Liver (tissue), 10 donors: ENCODE measurements at places on chromosomes 16 and 17. TPM values are rescaled to one million over a fixed set of nuclear protein-coding genes. Genes with fewer than 3 reads are reported as not detected.
A peak's percentile ranks its signal among the peaks of the same experiment; 100 is the strongest.

DNA sequence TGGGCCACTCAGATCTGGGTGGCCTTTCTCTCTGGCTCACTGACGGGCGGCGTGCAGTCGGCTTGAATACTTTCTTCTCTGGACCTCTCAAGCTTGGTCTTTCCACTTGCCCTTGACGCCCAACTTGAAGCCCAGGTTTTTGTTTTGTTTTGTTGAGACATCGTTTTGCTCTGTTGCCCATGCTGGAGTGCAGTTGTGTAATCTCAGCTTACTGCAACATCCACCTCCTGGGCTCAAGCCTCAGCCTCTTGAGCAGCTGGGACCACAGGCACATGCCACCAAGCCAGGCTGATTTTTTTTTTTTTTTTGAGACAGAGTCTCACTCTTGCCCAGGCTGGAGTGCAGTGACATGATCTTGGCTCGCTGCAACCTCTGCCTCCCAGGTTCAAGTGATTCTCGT lies 22.7 kb upstream of the KIF19 start:
- DNase-seq, result no peak
- no peaks in the 10 kb centered on the region for H3K27me3 ChIP-seq
- no peaks in the 10 kb centered on the region for H3K4me1 ChIP-seq

DNA sequence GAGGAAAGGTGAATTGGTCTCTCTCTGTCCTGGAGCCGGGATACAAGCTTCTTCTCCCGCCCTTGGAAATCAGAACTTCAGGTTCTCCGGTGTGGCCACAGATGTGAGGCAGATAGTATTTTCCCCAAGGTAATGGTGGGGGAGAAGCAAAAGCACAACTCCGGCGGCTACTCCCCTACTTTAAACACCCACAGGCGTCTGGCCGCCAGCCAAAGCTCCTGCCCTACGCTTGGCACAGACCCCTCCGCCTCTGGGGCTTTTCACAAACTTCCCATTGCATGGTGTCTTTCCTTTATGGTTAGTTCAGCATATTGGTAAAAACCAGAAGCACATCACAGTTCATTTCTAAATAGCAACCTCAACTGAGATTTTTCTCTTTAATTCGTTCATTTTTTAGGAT lies 39.4 kb upstream of the B4GALNT2 start:
- no peak for DNase-seq
- H3K27me3 ChIP-seq, result no peaks in the 10 kb centered on the region
- H3K27ac ChIP-seq, result no peak overlapping the region
- no peaks in the 10 kb centered on the region for H3K4me1 ChIP-seq

GRCh38 chr16:10150906-10151305 lies 31.3 kb downstream of the GRIN2A start:
- no peak overlapping the region for H3K27ac ChIP-seq
- H3K4me1 ChIP-seq, result no peaks in the 10 kb centered on the region
- no peaks in the 10 kb centered on the region for H3K27me3 ChIP-seq
- no peaks in the 10 kb centered on the region for H3K36me3 ChIP-seq

- DNase-seq, result no peak
- H3K4me3 ChIP-seq, result peak overlapping the region; percentile 95
- H3K4me1 ChIP-seq, result peaks cover 24% of the 10 kb centered on the region
- peaks cover 15% of the 10 kb centered on the region for H3K36me3 ChIP-seq
- H3K27ac ChIP-seq, result peak overlapping the region; percentile 99
Measured at GRCh38 chr16:2777903-2778629, 986 bp upstream of the ELOB start.

- H3K27me3 ChIP-seq, result no peaks in the 10 kb centered on the region
- H3K4me3 ChIP-seq, result peak overlapping the region; percentile 57
- H3K36me3 ChIP-seq, result no peaks in the 10 kb centered on the region
- peaks cover 8% of the 10 kb centered on the region for H3K4me1 ChIP-seq
- no peak for DNase-seq
Measured at GRCh38 chr17:21510686-21511362, 134.7 kb downstream of the KCNJ12 start.

DNA sequence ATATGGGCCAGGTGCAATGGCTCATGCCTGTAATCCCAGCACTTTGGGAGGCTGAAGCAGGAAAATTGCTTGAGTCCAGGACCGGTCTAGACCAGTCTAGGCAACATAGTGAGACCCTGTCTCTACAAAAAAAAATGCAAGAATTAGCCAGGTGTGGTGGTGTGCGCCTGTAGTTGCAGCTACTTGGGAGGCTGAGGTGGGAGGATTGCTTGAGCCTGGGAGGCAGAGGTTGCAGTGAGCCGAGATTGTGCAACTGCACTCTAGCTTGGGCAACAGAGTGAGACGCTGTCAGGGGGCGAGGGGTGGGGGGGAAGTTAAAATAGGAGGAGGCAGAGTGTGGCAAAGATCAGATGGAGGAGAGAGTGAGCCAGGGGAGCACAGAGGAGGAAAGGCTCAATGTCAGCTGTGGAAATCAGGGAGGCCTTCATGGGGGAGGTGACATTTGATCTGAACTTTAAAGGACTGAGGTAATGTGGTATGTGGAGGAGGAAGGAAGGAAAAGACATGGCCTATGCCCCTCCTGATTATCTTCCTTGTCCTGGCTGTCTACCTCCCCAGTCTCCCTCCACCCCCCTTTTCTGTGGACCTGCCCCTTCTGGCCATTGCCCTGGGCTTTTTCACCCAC lies 4.7 kb upstream of the GOT2 start:
- no peaks in the 10 kb centered on the region for H3K36me3 ChIP-seq
- no peak for DNase-seq
- H3K4me3 ChIP-seq, result no peak overlapping the region
- no peaks in the 10 kb centered on the region for H3K27me3 ChIP-seq
- peaks cover 3% of the 10 kb centered on the region for H3K4me1 ChIP-seq

- no peak overlapping the region for H3K27ac ChIP-seq
- H3K4me3 ChIP-seq, result no peak overlapping the region
- no peak for DNase-seq
- no peaks in the 10 kb centered on the region for H3K36me3 ChIP-seq
Measured at GRCh38 chr17:45129426-45129939, 2.8 kb downstream of the PLCD3 start.

Gene CLDN7
- 20.2 TPM for total RNA-seq

- no peaks in the 10 kb centered on the region for H3K36me3 ChIP-seq
- H3K27me3 ChIP-seq, result no peaks in the 10 kb centered on the region
- DNase-seq, result no peak
- peak overlapping the region; percentile 55 for H3K4me3 ChIP-seq
Measured at GRCh38 chr17:62652251-62653001, 25.0 kb downstream of the MRC2 start.

Gene SULT1A4
- total RNA-seq, result 4.1 TPM

DNA sequence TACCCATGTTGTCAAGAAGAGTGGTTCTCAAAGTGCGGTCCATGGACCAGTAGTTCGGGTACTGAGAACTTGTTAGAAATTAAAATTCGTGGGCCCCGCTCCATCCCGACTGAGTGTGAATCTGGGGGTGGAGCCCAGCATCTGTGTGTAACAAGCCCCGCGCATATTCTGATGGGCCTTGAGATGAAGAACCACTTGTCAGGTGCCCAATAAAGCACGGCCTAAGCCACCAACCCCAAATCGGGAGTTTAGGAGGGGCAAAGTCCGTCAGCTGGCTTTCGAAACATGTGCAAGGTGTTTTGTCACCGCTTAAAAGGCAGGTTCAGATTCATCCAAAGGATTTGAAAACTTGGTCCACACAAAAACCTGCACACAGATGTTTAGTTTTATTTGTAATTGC lies 29.5 kb downstream of the PSMD12 start:
- H3K27ac ChIP-seq, result no peak overlapping the region
- no peak overlapping the region for H3K4me3 ChIP-seq
- peaks cover 19% of the 10 kb centered on the region for H3K36me3 ChIP-seq
- no peak for DNase-seq

DNA sequence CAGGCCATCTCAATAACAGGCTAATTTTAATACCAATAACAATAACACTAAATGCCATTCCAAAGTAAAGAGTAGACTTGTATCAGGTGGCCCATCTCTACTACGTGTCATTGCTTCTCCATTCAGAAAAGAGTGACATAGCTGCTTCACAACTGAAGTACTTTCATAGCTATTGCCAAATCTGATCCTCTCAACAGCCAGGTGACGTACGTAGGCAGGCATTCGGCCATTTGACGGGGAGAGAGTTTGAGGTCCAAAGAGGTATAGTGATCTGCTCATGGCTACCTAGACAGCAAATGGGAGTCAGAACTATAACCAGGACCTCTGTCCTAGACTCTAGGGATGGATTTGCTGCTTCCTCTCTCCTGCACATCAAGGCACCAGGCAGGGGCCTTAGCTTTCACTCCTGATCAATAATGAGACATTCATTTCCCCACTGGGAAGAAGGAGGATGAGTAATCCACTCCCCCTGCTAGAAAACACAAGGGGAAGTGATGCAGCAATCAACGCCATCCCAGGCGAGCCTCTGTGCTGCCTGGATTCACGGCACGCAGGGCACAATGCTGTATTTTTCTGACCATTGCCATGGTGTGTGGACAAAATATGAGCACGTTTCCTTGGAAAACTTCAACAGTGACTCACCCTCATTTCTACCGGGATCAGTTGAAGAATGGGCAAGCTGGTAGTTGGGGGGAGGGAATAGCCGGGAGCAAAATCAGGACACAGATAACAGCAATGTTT lies 80.9 kb downstream of the SPACA3 start:
- no peaks in the 10 kb centered on the region for H3K4me1 ChIP-seq
- no peaks in the 10 kb centered on the region for H3K27me3 ChIP-seq
- H3K4me3 ChIP-seq, result no peak overlapping the region
- no peak for DNase-seq
- H3K27ac ChIP-seq, result no peak overlapping the region

- H3K27ac ChIP-seq, result no peak overlapping the region
- no peak overlapping the region for H3K4me3 ChIP-seq
- H3K4me1 ChIP-seq, result peaks cover 8% of the 10 kb centered on the region
- H3K36me3 ChIP-seq, result no peaks in the 10 kb centered on the region
- no peak for DNase-seq
- H3K27me3 ChIP-seq, result no peaks in the 10 kb centered on the region
Measured at GRCh38 chr16:13902677-13903076, 17.3 kb upstream of the ERCC4 start.

GRCh38 chr17:81033535-81034167 lies 1.3 kb upstream of the BAIAP2 start:
- H3K4me1 ChIP-seq, result peaks cover 33% of the 10 kb centered on the region
- no peaks in the 10 kb centered on the region for H3K36me3 ChIP-seq
- peak overlapping the region; percentile 55 for H3K27ac ChIP-seq
- H3K27me3 ChIP-seq, result no peaks in the 10 kb centered on the region
- H3K4me3 ChIP-seq, result peak overlapping the region; percentile 57

GRCh38 chr17:38358586-38359513 lies 7.2 kb downstream of the SOCS7 start:
- no peak overlapping the region for H3K4me3 ChIP-seq
- DNase-seq, result no peak
- no peaks in the 10 kb centered on the region for H3K27me3 ChIP-seq
- peaks cover 22% of the 10 kb centered on the region for H3K4me1 ChIP-seq
- H3K27ac ChIP-seq, result no peak overlapping the region

Gene TBX2
- 2.4 TPM for total RNA-seq

- peaks cover 35% of the 10 kb centered on the region for H3K36me3 ChIP-seq
- H3K4me1 ChIP-seq, result peaks cover 1% of the 10 kb centered on the region
- H3K27ac ChIP-seq, result no peak overlapping the region
- no peak overlapping the region for H3K4me3 ChIP-seq
Measured at GRCh38 chr16:67145746-67146145, 5.1 kb downstream of the B3GNT9 start.

GRCh38 chr17:40535924-40536294 lies 29.4 kb downstream of the CCR7 start:
- no peak for DNase-seq
- H3K4me1 ChIP-seq, result peaks cover 24% of the 10 kb centered on the region

- H3K27ac ChIP-seq, result no peak overlapping the region
- DNase-seq, result no peak
- no peaks in the 10 kb centered on the region for H3K27me3 ChIP-seq
- peaks cover 7% of the 10 kb centered on the region for H3K4me1 ChIP-seq
- no peak overlapping the region for H3K4me3 ChIP-seq
Measured at GRCh38 chr17:39198186-39198566, 707 bp upstream of the CACNB1 start.

Gene RRAD
- total RNA-seq, result 0.14 TPM

DNA sequence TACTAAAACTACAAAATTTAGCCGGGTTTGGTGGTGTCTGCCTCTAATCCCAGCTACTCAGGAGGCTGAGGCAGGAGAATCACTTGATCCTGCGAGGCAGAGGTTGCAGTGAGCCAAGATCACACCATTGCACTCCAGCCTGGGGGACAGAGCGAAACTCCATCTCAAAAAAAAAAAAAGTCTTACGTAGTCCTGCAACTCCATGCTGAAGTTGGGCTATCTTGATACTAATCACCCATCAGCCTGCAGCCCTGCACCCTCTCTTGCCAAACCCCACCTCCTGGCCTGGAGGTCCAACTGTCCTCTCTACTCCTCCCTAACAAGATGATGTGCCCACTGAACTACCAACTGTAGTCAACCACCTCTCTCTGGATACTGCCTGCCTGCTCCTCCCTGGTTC lies 4.8 kb downstream of the TMEM170A start:
- H3K27me3 ChIP-seq, result no peaks in the 10 kb centered on the region
- no peak overlapping the region for H3K4me3 ChIP-seq
- H3K27ac ChIP-seq, result no peak overlapping the region
- DNase-seq, result no peak
- no peaks in the 10 kb centered on the region for H3K36me3 ChIP-seq

Gene AANAT
- total RNA-seq, result not detected

GRCh38 chr17:21162394-21162775 lies 35.6 kb downstream of the DHRS7B start:
- no peak overlapping the region for H3K27ac ChIP-seq
- peaks cover 16% of the 10 kb centered on the region for H3K4me1 ChIP-seq
- H3K27me3 ChIP-seq, result no peaks in the 10 kb centered on the region
- no peak overlapping the region for H3K4me3 ChIP-seq
- no peaks in the 10 kb centered on the region for H3K36me3 ChIP-seq
